ENCODE measurements at places on chromosomes 16 and 17.

- DNase-seq: no peak
Observed at GRCh38 chr16:30691907-30692306, 7.1 kb upstream of the SRCAP start.

DNA sequence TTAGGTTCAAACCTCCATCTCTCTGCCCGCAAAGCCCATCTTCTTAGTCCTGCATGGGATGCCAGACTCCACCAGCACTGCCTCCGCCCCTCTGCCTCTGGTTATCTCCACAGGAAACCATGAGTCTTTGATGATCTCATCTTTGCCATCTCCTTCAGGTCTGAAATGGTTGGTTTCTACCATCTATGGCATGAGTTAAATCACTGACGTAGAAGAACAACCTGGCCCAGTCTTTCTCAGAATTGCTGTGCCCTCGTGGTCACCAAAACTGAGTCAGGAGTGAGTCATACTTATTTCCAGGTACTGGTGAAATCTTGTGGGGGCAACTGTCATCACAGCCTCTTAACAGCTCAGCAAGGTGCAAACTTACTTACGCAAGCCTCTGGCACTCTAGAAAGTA lies 468.7 kb upstream of the C16orf82 start:
- DNase-seq: no peak

DNA sequence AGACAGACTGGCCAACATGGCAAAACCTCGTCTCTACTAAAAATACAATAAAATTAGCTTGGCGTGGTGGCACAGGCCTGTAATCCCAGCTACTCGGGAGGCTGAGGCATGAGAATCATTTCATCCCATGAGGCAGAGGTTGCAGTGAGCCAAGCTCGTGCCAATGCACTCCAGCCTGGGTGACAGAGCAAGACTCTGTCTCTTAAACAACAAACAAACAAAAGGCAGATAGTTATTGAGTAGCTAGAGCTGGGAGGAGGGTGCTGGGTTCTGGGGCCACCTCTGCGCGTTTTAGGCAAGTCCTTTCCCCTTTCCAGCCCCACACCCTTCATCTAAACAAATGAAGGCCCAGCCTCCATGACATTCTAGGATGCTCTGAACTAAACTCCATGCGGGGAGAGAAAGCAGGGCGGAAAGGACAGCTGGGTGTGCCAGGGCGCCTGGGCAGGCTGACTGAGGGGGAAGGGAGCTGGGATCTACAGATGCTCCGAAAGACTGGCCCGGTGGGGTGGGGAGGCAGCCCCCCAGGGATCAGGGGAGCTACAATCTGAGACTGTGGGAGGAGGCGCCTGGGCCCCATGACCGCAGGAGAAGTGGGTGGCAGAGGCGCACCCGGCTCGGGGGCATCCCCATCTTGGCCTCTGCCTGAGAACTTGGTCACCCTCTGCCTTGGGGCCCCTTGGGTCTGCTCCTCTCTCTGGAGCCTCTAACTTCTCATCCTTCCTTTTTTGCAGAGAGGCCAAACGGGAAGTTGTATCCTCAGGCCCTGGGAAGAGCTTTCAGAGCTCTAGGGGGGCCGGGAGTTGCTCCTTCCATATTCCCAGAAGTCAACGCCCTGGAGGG lies 910 bp downstream of the ITGAL start:
- DNase-seq: no peak

DNA sequence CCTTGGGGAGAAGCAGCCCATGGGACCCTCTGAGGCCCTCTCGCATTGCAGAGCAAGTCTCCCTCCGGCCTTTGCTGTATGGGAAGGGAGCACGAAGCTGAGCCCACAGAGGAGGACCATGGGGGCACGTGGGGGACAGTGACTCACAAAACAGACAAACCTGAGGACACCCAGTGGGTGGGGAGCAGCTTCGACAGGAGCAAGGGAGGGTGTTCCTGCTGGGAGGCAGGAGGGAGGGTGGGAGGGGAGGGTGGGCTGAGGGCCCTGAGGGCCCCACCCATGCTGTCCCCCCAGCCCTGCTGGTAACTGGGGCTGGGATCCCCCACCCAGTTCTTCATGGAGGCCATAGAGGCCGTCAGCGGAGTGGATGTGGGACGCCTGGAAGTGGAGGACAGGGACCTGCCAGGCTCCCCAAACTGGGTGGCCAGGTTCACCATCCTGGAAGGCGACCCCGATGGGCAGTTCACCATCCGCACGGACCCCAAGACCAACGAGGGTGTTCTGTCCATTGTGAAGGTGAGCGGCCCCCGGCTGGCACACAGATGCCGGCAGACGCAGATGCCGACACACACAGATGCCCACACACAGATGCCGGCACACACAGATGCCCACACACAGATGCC lies 12.5 kb downstream of the SLC22A31 start:
- DNase-seq: no peak

- DNase-seq: no peak
Observed at GRCh38 chr16:80468029-80468428, 72.8 kb upstream of the DYNLRB2 start.

DNA sequence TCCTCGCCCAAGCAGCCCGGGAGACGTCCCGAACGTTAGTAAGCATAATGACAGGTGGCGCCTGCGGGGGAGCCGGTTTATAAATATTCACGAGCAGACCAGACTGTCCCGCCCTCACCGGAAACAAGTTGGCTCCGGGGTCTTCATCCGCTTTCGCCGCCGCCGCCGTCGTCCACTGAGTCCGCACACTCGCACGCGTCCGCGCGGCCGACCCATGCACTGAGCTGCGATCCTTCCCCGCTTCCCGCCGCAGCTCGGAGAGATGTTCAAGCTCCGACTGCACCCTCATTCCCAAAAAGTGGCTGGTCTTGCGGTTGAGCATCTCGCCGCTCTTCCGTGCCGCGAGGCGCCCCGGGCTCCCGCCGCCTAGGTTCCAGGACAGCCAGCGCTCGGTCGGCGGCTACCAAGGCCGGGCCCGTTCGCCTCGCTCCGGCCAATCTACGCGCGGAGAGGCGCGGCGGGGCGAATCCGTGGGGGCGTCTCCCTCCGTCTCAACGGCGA lies 385 bp downstream of the CFAP119 start:
- DNase-seq: no peak

DNA sequence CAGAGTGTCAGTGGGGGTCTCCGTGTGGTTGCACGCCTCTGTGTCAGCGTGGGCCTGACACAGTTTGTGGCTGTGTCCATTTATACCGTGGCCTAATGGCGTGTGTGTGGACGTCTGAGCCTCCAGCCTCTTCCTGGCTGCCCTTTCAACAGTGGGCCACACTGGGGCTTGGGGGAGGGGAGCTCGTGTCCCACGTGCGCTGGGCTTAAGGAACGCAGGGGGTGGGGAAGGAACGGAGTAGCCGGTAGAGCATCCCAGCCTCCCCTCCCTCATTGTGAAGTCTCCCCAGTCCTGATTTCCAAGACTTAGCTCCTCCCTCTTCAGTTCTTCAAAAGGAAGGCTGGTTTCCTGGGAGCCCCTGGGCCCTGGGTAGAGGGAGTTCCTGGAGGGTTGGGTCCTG lies 9.5 kb upstream of the HES7 start:
- no peak for DNase-seq
